ENCODE measurements at places on chromosomes 16 and 17.
A peak's percentile ranks its signal among the peaks of the same experiment; 100 is the strongest.

DNA sequence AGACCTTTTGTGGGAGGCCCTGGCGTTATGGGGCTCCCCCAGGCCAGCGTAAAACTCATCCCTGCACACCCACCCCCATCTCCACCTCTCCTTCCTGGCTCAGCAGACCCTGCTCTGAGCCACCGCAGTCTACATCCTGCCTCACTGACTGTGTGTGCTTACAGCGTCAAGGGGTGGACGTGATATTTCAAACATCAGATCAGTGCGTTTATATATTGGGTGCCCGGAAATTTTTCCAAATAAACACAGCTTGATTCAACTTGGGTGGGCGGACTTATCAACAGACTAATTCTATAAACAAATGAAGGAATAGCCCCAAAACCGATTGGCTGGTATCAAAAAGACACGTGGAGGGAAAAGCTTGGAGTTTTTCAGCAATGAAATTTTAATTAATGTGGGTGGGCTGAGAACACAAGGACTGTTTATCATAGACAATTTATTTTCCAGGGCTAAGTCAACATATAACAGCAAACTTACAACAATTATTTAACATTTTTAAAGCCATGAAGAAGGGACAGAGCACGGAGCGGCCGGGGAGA is at the start of gene FOXL1:
TSS of gene FOXL1 (plus strand) at position 489 of the 539 bp plus-strand sequence. CDS start 175 bp downstream, outside the sequence.
- DNase-seq, result peak; percentile 92

DNA sequence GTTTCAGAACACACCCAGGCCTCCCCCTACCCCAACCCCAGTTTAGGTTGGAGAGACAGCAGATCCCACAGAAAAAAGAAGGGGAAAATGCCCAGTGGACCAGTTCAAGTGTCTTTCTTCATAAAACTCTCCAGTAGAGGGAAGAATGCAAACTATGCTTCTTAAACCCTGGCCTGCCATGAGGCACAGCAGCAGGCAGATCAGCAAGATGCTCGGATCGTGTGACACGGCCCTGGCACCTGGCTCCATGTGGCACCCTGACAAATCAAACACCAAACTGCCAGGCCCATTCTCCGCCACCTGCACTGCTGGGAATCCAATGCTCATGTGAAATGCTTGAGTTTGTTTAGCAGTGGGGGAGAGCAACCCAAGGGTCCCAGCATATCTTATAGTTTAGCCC is 166.8 kb downstream of the SOX9 start:
- DNase-seq, result no peak

- peak; percentile 9 for DNase-seq
These were observed 36.8 kb upstream of the LYRM9 start for GRCh38 chr17:27930000-27930399.

DNA sequence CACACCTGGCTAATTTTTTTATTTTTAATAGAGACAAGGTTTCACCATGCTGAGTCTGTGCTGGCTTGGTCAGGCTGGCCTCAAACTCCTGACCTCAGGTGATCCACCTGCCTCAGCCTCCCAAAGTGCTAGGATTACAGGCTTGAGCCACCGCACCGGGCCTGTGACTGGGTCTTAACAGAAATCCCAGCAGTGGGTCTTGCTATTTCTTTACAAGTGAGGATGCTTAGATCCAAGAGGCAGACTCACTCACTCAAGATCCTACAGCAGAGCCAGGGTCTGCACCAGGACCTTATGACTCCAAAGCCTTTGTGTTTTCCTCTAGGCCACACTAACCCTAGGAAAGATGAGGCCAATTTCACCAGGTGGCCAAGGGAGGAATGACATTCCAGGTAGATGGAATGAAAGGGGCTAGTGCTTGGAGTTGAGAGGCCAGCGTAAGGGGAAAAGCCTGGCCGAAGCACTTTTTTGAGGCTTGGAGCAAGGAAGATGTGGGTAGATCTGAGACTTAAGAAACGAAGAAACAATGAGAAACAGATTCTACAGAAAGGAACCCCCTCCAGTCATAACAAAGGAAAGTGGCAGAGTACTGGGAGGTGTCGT is 5.7 kb upstream of the STAT5A start:
- no peak for DNase-seq

- no peak for DNase-seq
These were observed 6.1 kb downstream of the ATMIN start for GRCh38 chr16:81041696-81042095.

DNA sequence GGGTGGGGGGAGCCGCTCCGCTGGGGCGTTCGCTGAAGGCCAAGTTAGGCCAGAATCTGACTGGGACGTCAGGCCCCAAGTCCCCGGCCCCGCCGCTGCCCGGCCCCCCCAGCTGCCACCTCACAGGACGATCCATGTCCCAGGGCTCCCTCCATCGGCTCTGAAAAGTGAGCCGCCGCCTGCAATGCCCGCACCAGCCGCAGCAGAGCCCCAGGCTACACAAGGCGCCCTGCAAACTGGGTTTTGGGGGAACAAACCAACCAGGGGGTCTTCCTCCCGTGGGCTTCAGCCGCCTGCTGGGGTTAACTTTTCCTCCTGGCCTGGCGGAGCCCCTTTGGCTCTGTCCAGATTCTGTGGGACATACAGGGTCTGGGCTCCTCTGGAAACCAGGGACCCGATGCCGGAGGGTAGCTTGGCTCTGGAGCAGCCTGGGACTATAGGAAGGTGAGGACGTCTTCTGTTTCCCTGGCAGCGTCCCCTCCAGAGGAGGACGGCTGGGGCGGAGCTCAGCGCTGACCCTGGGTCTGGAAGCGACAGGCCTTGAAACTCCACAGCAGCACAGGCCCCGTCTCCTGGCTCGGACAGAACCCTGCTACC is 835 bp downstream of the NME4 start:
- DNase-seq, result peak; percentile 30

GRCh38 chr16:54651440-54652195 is 279.0 kb upstream of the IRX5 start:
- DNase-seq, result peak; percentile 13

DNA sequence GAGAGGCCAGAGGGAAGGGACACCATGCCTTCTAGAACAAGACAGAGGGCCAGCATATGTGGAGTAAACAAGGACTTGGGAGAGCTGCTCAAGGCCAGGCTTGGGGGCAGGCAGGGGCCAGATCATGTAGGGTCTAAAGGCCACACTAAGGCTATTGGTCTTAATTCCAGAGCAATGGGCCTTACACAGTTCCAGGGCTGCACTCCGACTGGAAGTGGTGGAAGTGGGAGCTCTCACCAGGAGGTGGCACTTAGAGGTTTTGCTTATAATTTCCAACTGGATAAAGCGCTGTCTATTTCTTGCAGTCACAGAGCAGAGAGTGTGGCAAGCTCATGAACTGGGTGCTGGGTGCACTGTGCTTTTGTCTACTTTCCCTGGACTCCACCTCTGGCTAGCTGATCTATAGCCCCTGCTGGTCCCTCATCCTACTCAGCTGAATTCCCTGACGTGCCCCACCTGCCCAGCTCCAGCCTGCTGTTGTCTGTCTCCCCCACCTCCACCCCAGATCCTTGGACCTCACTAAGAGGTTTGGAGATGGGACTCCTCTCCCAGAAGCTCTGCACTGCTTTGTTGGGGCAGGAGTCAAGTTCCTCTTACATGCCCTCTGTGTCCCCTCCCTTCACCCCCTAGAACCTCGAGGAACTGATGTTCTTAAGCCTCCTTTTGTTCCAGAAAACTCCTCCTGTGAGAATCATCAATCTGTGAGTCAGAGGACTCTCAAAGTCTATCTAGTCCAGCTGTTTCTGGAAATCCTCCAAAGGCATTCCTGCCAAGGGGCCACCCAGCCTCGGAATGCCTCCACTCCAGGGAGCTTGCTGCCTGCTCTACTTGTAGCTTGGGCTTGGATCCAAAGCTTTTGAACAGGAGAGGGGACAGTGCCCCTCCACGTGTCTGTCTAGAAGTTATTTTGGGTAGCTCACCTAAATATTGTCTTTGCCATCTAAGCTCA is 48.1 kb upstream of the KSR1 start:
- DNase-seq, result peak; percentile 41

Measured in astrocyte (in vitro differentiated cells and primary cell).